ENCODE measurements at places on chromosomes 7 and 10.

GRCh38 chr7:110839866-110840265, 251.1 kb upstream of the LRRN3 start:
- no peak for DNase-seq

DNA sequence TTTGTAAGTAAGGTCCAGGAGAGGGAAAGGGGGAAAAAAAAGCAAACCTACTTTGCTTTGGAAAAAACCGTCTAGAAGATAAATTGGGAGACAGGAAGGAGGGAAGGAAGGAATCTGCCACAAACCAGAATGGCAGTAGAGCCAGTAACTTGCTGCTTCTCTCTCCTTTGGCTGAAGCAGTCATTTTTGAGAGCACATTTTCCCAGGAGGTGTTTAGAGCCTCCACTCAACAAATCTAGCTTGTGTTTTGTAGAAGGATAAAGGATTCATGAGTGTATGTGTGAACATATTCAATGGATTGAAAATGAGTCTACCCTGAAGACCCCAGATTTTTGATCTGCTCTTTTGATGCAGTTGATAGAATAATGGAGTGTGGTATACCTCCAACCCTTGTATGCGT, 2.6 kb downstream of the NRG3 start:
- DNase-seq: no peak

GRCh38 chr7:155570991-155571390, 24.6 kb upstream of the CNPY1 start:
- DNase-seq: no peak

GRCh38 chr10:130877126-130877525, 434.4 kb downstream of the TCERG1L start:
- no peak for DNase-seq

DNA sequence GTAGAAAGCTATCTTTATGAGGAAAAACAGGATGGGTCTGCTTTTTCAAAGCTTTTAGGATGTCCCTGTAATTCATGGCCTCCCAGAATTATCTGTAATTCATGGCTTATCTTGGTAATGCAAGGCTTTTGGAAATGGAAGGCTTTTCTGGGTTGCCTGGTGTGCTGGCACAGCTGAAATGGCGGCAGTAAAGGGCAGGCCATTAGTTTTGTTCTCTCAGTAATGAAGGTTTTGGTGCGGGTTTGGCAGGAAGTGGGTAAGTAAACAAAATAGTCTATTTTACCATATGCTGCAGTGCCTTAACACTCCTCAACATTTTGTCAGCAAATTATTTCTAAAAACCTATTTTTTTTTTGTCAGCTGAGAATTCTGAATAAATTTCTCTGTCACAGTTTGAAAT, 69.3 kb downstream of the LRGUK start:
- no peak for DNase-seq

DNA sequence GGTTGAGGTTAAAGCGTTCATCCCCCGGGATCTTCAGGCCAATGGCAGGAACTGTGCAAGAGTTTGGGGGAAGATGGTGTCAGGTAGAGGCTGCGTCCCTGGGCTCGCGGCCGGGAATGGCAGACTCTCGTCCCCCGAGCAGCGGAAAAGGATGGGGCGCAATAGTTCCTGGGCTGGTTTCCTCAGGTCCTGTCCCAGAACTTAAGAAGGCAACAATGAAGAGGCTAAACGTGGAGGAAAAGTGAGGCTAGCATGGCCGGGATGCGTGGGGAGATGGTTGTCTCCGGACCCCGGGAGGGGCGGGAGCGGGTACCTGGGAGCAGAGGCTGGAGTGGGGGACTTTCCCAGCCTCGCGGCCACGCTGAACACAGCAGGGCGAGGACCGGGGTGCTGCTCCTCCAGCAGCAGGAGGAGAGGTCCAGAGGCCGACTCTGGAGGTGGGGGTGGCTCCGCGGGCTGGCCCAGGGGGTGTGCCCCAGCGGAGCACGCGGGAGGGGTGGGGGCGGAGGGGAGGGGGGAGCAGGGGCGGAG, 882 bp downstream of the IRF5 start:
- no peak for DNase-seq

DNA sequence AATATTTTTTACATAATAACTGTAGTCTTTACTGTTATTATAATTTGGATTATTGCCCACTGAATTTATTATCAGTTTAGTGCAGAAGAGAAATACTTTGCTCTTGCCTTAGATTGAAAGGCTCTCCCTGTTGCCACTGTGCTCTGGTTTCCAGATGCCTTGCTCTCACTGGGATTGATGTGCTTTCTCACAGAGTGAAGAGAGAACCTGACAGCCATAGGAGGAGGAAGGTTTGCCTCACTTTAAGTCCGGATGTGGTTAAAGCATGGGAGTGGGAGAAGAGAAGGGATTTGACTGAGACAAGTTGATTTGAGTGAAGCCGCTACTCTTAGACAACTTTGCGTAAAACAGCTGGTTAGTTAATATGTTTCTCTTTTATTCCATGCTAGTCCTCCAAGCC, 68.2 kb upstream of the RPA3 start:
- no peak for DNase-seq

DNA sequence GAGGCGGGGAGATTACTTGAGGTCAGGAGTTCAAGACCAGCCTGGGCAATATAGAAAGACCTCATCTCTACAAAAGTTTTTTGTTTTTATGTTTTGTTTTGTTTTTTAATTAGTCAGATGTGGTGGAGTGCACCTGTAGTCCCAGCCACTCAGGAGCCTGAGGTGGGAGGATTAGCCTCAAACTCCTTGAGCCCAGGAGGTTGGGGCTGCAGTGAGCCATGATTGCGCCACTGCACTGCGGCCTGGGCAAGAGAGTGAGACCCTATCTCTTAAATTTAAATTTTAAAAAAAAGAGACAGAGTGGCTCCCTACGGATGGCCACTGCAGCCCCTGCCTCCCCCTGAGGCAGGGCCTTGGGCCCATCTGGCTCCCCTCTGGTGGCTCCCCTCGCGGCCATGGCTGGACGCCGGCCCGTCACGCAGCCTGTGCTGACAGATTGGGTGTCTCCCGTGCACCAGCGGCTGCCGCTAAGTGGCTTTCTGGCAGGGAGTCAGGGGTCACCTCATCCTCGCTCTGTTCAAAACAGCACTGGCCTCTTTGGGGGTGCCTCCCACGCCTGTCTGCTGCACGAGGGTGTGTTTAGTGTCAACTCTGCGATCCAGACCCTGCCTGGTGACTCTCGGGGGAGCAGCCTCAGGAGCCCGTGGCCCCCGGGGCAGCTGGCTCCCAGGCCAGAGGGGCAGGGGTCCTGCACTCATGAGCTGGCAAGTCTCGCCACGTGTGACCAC, 44.4 kb upstream of the ELN start:
- no peak for DNase-seq

DNA sequence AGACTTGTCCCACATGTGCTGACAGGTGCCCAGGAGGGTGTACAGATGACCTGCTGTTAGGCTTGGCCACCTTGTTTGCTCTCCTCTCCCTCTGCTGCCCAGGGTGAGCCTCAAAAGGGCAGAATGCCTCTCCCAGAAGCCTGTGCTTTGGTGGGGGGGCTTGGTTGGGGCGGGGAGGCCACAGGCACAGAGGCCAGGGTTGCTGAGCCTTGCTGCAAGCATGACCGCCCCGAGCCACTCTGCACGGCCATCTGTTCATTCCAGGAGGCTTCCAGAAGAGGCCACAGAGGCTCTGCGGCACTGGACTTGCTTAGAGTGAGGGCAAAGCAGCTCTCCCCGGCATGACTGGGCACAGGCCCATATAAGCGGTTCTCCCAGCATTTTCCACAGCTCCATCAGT, 190.8 kb downstream of the GLRX3 start:
- no peak for DNase-seq

Measured in NCI-H1436 treated with DMSO at 0.1 percent for 48 hours (cell line).